GM13977 (cell line): ENCODE measurements at places on chromosomes 1 and 21.
A peak's percentile ranks its signal among the peaks of the same experiment; 100 is the strongest.

- DNase-seq = peak; percentile 41
These were observed 43.7 kb downstream of the MRPL39 start for GRCh38 chr21:25563361-25564116.

DNA sequence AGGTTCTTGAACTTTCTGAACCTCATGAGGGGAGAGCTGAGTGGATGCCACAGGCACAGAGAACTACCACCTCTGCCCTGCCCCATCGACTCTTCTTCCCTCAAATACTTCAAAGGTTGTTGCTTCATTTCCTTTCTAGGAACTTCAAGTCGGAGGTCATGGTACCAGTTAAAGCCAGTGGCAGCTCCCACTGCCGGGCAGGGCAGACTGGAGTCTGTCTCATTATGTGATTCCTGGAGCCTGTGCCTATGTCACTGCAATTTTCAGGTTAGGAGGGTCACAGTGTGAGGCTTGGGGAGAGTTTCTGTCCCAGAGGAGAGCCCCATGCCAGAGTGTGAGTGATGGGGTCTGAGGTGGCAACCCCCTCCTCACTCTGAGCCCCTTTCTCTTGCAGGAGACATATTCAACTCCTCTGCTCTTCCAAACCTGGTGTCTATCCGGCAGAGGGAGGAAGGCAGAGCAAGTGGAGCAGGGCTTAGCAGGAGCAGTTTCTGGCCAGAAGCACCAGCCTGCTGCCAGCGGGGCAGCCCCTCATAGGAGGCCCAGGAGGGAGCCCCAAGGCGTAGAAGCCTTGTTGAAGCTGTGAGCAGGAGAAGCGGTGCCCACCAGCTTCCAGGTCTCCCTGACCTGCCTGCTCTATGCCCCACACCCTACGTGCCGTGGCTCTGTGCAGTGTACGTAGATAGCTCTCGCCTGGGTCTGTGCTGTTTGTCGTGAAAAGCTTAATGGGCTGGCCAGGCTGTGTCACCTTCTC lies 29.3 kb downstream of the CAMK1G start:
- DNase-seq = no peak

GRCh38 chr1:150321826-150322166 lies 463 bp downstream of the PRPF3 start:
- DNase-seq = peak; percentile 28

DNA sequence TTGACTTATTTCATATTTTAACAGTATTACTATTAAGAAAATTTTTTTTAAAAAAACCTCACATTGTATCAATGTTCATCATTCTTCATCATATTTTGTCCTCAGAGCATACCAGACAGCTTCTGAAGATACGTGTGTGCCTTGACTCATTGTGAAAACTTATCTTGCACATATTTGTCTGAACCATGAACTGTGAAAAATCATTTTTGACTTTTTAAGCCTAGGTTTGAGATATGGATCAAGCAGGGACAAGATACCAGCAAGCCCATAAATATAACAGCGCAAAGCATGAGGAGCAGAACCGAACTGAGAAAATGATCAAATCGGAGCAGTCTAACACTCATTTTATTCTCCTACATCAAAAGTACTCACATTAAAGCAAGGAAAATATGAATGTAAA lies 506.0 kb downstream of the BRINP3 start:
- no peak for DNase-seq

DNA sequence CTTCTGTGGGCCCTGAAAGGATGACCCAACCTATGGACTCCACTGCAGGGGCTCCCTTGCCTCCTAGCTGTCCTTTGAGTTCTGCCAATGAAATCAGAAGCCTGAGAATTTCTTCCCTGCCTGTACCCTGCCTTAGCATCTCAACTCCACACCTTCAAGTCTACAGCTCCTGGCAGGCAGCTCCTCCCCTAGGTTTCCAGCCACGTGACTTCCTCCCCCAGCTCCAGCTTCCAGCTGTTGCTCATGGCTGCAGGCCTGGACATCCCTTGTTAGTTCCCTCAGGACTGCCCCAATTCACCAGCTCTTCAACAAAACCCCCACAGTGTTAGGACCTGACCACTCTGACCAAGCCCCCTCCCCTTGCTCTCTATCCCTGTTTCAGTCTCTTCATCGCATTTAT lies 2.4 kb downstream of the RCAN1 start:
- DNase-seq = no peak

- DNase-seq = no peak
These were observed 3.1 kb downstream of the ATP1A1 start for GRCh38 chr1:116375887-116376728.

DNA sequence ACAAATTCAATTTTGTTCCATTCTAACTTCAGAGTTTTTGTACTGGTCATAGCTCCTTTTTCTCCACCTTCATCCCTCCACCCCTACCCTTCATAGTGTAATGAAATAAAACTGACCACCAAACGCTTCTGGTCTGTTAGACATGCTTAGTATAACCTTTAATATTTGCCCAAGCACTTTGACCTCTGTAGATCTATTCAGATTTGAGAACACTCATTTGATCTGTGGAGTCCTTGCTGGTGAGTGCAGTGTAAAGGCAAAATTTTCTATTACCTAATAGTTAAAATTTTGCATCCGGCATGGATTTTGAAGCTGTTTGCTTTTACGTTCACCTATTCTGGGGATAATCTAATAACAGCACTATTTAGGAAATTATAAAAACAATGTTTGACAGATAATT lies 41.2 kb downstream of the TMEM200B start:
- DNase-seq = no peak

DNA sequence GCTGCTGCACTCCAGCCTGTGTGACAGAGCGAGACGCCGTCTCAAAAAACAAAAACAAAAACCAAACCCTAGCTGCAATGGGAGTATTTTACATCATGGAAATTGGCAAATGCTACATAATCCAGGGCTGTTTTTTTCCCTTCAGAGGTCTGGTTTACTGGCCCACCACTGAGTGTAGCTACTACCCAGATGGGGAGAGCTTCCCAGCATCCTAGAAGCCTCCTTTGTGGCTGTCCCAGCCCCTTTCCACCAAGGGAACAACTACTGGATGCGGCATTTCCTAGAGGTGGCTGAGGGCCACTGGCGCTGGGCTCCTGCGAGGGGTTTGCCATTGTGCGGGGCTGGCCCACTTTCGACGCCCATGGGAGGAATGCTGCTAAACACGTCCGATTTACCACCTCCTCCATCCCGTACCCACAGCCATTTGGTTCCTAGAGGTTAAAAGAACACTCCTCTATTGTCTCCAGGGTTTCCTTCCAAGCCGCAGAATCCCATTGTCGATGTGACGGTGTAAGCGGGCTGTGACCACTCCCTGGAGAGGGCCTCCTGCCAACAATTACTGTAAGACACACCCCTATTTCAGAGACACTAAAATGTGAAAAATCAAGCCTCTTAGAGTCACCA lies 55.4 kb downstream of the RUNX3 start:
- DNase-seq = no peak

GRCh38 chr1:208036918-208037766 lies 126.2 kb upstream of the CD34 start:
- DNase-seq = no peak

- no peak for DNase-seq
These were observed 1237.5 kb downstream of the MRPL39 start for GRCh38 chr21:24369746-24370145.

GRCh38 chr1:67144696-67145095 lies 9.9 kb upstream of the C1orf141 start:
- peak; percentile 26 for DNase-seq

DNA sequence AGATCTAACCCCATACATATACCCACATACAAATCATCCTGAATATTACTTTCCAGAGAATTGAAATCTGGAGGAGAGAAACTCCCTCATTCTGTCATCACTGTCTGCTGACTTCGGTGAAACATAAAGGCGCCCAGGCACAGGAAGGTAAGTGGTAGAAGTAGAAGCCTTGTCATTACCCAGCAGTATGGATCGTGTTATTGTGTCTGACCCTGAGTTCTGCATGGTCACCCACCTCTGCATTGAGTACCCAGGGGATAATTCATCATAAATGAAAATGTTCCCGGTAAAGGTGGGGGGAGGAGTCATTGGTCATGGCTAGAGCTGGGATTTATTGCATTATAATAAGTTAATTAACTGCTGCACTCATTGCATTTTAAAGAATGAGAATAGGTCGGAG lies 342.6 kb upstream of the PKN2 start:
- DNase-seq = no peak

- DNase-seq = no peak
These were observed 140.9 kb downstream of the ACTL8 start for GRCh38 chr1:17895986-17896385.

DNA sequence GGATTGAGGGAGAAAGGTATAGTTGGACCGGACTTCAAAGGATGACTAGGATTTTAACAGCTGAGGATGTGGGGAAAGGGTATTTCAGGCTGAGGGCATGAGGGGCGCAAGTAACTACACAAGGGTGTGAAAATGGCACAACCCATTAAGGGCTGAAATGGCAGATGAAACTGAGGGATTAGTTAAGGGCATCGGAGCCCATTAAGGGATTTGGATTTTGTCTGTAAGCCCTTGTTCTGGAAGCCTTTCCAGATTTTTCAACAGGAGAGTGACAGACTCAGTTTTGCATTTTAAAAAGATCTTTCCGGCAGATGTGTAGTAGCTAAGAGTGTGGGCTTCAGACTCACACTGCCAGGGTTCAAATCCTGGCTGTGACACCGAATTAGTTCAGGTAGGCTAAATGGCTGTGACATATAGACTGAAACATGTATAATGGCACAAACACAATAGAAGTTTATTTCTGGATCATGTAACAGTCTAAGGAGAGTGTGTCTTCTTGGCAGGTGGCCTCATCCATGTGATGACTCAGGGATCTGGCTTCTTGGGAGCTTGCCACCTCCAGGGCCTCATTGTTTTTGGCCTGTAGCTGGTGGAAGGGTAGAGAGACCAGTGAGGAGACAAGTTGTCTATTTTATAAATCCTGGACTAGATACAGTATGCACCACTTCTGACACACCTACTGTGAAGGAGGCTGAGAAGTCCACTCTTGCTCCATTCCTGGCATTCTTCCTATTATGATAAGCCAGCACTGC lies 49.6 kb downstream of the UBE2T start:
- no peak for DNase-seq

DNA sequence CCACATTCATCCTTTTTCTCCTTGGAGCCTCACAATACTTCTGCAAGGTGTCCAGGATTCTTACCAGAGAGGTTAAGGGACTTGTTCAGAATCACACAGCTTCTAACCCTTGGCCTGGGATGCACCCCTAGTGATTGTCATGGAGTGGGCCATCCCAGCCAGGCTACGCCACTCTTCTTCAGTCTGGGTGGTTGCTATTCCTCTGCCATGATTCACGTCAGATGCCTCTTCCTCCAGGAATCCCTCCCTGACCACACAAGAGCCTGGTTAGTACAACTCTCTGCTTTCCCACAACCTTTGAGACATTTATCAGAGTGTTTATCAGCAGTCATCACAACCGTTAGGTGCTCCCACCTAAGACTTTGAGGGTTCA lies 121.8 kb downstream of the EPHB2 start:
- DNase-seq = no peak

DNA sequence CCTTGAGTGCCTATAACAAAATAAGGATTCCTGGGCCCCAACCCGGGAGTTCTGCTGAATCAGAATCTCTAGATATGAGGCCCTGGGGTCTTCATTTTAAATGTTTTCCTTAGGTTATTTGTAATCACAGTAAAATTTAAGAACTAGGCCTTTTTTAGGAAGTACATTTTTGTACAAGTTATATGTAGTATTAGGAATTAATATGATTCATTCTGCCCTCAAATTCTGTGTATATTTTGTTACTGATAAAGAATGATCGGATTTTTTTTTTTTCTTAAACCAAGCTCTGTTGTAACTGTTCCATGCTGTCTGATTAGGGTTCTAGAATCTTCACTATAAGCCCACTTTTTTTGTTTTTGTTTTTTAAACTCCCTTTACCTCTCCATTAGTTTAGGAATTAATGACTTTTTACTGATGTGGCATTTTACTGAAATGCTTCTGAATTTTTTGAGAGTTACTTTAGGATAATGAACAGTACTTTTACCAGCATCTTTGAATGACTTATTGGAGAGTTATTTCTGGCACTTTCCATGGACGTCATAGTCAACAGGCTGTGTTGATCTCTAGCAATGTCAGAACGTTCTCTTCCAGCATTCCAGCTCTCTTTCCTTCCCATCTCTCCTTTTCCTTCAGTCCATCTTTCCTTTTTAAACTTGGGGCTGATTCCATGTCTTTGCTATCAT lies 48.3 kb downstream of the CLIC4 start:
- DNase-seq = no peak
